Forelimb muscle (tissue), 1 donor: ENCODE measurements at places on chromosomes 11 and 22.

- DNase-seq, result no peak
These were observed 31.6 kb upstream of the ARHGAP32 start for GRCh38 chr11:129223701-129224149.

GRCh38 chr11:42555190-42555589 lies 756.6 kb upstream of the API5 start:
- no peak for DNase-seq

DNA sequence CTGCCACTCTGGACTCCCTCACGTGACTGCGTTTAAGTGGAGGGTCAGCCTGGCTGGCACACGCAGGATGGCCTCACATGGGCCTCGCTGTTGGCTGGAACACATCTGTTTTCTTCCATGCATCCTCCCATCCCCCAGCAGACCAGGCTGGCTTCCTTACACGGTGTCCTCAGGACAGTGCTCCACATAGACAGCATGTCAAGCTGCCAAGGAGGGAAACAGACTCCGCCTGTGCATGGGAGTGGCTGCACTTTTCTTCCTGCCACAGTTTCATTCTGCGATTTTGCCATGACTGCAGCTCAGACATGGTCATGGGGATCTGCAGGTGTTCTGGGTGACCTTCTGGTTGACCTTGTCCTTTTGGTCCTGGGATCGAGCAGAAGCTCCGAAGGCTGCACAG lies 344.2 kb downstream of the SHANK2 start:
- DNase-seq, result no peak

DNA sequence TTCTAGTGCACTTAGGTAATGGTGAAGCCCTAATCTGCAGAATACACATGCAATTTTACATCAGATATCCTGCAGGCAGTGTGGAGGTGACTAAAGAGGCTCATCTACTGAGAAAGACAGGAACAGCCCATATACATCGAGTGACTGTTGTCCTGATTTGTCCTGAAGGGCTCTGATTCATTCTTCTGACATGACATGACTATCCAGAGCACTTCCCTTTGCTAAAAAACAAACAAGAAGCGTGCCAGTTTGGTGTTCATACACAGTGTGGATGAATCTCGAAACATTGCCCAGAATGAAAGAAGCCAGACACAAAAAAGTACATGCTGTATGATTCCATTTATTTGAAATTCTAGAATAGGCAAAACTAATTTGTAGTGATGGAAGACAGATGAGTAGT lies 48.0 kb upstream of the AMPD3 start:
- DNase-seq, result no peak

DNA sequence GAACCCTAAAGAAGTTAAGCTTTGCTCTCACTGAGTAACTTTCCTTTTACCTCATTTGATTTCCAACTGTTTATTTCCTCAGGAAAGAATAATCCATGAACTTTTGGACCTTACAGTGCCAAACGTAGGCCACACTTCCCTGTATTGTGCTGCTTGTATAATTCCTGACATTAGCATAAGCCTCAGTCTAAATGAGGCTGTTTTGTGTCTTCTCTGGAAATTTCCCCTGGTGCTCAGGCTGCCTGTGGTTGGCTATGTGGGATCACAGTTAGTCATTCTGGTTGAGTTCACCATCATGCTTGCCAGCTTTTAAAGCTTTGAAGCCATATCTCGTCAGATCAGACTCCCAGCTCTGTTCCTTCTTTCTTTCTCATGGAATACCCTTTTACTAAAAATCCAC lies 107.0 kb downstream of the FAM76B start:
- no peak for DNase-seq

- DNase-seq, result no peak
These were observed 14.2 kb downstream of the LRP5 start for GRCh38 chr11:68326334-68327215.

DNA sequence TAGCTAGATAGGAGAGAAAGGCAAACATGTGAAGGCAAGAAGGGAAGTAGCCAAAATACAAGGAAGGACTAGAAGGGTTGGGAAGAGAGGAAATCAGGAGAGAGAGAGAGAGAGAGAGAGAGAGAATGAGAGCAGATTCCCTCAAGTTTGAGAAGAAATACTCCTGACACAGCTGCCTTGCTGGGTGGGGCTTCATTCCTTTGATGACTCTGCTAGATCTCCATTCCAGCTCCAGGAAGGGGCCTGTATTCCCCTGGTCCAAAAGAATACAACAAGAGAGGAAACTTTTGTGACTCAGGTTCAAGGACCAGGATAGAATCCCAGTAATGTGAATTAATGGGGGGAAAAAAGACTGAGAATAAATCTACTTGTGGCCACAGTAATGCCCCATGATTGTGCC lies 62.9 kb upstream of the SPON1 start:
- no peak for DNase-seq

GRCh38 chr11:117607449-117607848 lies 189.6 kb downstream of the DSCAML1 start:
- no peak for DNase-seq

DNA sequence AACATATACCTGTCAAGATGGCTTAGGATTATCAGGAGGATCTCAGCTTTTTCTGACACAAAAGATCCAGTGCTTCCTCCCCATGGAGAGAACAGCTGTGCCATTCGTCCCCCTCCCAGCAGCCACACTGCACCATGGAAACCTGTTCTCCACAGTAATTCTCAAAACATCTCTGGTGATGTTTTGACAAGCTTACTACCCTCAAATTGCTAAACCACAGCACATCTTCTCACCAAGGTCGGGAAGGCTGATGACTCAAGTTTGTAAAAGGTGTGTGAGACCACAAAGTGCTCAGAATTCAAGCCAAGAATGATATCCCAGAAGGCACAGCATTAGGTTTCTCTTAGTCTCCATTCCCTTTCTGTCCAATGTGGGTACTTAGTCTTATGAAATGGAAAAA lies 3.9 kb upstream of the RAB38 start:
- DNase-seq, result no peak

- DNase-seq, result no peak
These were observed 987.6 kb downstream of the NTM start for GRCh38 chr11:132357811-132358572.

DNA sequence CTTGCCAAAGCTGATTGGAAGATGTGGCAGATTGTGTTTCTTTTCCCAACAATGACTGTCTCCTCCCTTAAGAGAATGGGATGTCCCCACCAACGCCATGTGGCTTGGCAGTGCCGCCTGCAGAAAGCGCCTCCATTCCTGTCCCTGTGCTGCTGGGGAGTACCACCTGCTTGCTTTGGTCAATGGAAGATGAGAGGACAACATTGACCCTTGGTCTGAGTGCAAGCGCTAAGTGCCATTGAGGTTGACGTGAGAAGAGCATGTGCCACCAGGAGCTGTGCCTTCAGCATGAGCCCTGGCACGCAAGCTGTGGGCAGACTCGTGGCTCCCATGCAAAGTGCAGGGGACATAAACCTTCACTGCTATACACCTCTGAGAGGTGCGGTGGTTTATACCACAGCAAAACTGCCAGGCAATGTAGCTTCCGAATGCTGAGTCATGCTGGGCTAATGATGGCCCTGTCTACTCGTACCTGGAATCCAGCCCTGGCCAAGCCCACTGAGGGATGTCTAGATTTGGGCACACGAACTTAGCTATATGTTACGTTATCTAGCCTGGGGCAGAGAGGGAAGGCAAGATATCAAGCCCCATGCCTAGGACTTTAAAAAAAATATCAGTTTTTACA lies 41.9 kb downstream of the MYEOV start:
- DNase-seq, result no peak

- no peak for DNase-seq
These were observed 423 bp upstream of the RTN3 start for GRCh38 chr11:63680834-63681320.

DNA sequence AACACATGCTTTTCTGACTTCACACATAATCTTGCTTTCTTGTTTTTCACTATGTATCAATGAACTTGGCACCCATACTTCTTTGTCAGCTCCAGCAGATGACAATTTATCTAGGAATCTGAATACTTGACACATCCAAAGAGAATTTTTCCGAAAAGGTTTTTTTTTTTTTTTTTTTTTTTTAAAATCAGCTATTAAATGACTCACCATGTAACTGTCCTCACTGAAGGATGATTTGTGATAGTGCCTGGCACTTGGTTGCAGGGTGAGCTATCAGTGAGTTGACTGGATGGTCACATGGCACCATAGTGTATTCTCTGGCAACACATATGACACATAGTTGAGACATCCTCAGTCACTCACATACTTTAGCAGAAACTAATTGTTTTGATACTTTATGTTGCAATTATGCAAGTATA lies 133.4 kb upstream of the E2F8 start:
- no peak for DNase-seq
